Stimulated activated CD4-positive, alpha-beta T cell treated with anti-CD3 and anti-CD28 coated beads, Interleukin-15, amount 100 ng/mL, for 1 hour (primary cell): ENCODE measurements at places on chromosomes 6 and 20.

DNA sequence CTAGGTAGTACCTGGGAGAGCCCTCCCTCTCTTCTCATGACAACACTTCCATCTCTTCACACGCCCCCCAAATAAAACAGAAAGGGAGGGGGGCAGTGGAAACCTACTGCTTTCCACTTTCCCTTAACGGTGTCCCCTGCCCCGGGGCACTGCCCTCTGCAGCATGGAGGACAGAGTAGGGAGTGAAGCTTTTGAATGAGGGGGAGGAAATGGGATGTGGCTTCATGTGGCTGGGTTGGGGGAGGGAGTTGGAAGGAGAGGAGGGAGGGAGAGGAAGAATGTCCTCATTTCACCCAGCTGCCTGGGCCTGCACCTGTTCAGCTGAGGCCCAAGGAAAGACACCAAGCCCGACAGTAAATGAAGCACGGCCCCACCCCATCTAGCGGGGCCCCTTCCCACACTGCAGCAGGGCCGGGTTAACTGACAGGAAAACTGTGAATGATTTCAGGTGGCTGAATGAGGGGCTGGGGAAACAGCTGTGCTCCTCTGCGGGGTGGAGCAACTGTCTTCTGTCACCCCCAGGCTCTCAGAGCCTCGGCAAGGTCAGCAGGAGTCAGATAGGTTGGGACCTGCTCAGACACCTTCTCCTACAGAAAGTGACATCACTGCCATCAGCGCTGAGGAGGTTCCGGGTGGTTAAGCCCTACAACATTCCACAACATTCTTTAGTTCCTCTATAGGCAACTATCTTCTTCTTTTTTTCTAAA, 40.0 kb upstream of the TAF8 start:
- DNase-seq = no peak

DNA sequence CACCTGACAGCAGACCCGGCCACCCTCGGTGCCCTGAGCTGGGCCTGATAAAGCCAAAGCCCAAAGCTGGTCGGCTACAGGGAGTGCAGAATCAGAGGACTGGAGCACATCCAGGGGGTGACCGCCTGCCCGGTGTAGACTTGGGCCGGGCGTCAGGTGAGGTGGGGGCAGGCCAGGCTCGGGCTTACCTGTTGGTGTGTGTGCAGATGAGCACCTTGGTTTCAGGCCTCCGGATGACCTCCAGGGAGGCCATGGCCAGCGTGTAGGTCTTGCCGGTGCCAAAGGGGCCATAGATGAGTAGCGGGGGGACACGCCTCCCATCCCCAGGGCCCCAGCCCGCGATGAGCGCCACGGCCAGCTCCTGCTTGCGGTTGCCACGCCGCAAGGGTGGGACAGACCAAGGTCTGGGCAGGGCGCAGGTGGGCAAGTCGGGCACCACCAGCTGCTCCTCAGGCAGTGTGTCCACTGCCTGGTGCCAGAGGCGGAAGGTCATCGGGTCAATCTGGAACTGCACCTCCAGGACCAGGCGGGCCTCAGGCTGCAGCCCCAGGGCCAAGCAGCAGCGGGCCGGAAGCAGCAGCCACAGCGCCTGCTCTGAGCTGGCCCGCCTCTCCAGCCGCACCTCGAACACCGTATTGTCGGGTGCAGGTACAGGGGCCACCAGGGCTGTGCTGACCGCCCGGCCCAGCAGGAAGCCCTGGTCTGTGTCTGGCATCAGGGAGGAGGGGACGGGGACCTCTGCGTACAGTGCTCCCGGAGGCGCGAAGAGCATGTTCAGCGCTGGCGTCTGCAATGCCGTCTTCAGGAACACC, 5.7 kb downstream of the HELZ2 start:
- no peak for DNase-seq

DNA sequence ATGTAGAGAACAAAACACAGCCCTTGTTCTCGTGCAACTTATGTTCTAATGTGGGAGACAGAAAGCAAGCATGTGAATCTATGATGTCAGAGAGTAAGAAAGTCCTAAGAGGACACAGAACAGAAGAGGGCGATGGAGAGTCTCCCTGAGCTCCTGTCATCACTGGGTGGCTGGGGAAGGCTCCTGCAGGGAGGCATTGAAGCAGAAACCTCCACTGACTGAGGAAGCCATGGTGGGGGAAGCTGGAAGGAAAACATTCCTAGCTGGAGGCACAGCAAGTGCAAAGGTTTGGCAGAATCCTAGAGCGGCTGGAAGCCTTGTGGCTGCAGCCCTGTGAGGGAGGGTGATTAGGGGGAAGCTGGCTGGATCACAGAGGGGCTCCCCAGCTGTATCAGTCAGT, 248.0 kb downstream of the CDH26 start:
- no peak for DNase-seq

- DNase-seq = no peak
Measured at GRCh38 chr6:34338811-34339210, 53.7 kb downstream of the NUDT3 start.

DNA sequence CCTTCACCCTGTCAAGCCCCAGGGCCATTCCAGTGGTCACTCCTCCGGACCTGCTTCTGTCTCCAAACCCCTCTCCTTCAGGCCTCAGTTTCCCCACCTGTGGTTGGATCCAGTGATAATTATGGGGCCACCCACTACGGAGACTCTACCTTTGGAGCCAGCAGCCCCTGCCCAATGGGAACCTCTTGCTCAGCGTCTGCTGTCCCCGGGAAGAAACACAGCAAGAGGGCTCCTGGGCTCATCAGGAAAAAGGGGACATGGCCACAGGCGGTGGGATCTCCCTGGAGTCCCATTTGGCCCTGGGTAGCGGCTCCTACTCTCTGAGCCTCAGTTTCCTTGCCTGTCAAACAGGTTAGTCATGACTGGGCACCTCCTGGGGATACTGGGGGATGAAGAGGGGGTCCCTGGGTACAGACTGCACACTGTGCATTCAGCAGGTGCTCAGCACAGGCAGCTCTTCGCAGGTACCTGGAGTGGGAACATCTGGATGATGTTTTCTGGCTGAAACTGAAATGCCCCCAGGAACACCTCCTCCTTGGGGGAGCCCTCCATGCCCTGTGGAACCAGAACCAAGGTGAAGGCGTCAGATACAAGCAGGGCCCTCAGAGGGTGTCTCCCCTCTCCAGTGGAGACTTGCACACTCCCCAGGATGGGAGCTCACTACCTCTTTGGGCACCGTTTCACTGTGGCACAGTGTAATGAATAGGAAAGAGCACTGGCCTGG, 19.4 kb downstream of the SUN5 start:
- DNase-seq = no peak

GRCh38 chr20:32505723-32506473, 79.2 kb downstream of the NOL4L start:
- DNase-seq = no peak

GRCh38 chr6:26232940-26233648, 131.9 kb upstream of the BTN3A2 start:
- DNase-seq = no peak

DNA sequence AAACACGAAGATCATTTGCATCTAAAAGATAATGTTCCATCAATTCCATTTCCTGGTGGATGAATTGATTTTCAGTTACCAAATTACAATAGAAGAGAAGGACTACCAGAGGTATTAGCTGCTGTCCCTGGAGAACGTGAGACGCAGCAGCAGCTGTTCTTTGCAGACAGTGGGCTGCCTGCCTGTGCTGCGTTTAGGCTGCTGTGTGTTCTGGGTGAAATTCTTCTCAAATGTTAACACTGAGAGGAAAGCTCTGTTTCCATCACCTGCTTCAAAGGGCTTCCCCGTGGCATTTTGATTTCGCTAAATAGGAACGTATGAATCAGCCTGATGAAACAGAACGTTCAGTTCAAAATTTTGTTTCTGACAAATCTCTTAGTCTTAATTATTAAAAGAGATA, 362.2 kb downstream of the C6orf118 start:
- DNase-seq = no peak

- DNase-seq = no peak
Measured at GRCh38 chr20:16020971-16021370, 552.3 kb downstream of the KIF16B start.

- DNase-seq = no peak
Measured at GRCh38 chr20:46088409-46089166, 1.2 kb downstream of the NCOA5 start.

DNA sequence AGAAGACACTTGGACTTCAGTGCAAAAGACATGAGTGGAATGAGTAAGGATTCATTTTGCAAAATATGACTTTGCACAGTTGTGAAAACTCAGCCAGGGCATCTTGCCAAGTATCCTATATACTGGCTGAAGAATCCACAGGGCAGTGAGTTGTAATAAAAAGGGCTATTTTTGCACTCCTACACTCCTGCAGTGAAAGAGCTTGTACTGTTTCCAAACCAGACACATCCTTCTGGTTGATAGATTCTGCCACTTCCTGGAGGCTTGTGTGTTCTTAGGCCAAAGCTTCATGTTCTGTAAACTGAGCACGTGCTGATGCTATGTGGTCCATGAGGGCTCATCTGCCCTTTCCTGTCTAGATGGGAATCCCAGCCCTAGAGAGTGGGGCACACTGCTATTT, 34.9 kb downstream of the GMPR start:
- no peak for DNase-seq

- DNase-seq = no peak
Measured at GRCh38 chr6:30900863-30901417, 7.1 kb upstream of the GTF2H4 start.

DNA sequence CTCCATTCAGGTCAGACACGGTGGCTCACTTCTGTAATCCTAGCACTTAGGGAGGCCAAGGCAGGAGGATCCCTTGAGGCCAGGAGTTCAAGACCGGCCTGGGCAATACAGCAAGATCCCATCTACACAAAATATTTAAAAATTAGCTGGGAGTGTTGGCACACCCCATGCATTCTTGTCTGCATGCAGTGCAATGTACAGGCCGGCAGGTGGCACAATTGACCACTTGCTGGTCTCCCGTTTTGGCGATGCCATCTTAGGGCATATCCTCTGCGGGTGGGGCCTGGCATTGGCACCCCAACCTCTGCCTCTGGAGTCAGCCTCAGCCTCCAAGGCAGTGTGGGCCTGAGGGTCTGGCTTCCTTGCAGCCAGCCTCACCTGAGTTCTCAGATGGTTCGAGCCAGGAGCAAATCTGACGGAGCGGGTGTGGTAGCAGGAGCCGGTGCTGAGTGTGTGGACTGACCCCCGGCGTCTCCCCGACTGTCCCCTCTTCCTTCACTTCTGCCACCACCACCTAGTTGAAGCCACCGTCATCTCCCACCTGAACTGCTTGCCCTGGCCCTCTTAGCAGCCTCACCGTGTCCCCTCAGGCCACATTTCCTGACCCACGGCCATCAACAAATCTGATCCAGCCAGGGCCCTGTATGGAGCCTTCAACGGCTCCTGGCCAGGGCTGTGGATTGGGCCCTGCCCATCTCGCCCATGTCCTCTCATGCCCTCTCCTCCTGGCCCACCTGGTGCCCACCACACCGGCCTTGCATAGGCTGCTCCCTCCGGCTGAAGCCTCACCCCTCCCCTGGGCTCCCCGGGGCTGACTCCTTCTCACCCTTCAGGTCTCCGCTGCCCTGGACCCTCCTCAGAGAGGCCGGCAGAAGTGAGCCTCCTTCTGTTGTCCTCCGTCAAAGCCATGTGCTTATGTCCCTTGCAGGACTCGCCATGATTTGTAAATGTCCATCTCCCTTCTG, 44.0 kb downstream of the EFCAB8 start:
- DNase-seq = peak; percentile 40

GRCh38 chr6:13357551-13358075, 29.3 kb upstream of the TBC1D7 start:
- DNase-seq = no peak

- DNase-seq = no peak
Measured at GRCh38 chr20:21430020-21430419, 32.7 kb upstream of the NKX2-4 start.

- DNase-seq = no peak
Measured at GRCh38 chr6:75449630-75450206, 43.9 kb downstream of the FILIP1 start.

DNA sequence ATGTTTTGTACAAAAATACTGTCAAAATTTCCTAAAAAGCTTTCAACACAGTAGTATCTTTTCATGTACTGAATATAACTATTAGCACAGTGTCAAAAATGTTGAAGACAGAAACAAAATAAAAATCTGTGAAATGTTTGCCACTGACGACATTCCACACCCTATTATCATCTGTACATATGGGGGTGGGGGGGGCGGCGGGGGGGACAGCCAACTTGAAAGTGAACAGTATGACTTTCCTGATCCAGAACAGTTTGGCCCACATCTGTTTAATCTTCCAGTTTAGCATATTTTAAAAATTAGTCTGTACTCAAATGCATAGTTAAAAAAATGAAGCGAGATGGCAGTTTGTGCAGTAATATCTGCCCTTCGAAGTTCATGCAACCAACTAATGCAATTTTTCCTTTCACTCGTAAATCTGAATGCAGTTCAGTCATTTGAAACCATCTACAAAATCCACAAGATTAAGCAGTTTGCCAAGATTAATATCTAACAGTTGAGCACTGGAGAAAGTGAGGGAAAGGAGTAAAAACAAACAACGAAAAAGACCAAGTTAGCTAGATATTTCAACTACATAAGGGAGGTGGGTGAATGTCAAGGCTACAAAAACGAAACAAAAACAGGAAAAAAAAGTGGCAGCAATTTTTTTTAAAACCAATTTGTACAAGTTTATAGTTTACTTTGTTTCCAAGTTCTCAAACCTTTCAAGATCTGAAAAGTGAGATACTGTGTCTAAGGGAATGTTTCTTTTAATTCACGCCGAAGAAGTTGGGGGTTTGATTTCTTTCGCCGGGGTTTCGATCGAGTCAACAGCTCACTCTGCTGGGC, 1.9 kb downstream of the CITED2 start:
- DNase-seq = no peak

- DNase-seq = no peak
Measured at GRCh38 chr6:83071023-83071422, 3.6 kb downstream of the DOP1A start.

- no peak for DNase-seq
Measured at GRCh38 chr6:75498862-75499261, 5.3 kb upstream of the FILIP1 start.

DNA sequence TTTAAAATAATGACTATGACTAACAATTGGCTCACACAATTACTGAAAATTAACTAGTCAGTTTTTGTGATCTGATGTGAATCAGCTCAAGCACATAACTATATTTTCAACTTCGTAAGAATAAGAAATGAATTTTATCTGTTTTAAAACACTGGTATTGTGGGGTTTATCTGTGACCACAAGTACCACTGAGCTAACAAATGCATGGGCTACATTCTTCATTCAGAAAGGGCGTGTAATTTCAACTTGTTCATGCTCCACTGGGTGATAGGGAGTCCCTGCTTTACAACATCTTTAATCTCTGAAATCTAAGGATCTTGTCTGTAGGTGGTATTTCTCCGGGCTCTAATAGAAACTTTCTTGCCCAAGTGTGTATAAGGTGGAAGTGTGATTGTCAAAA, 1311.5 kb upstream of the GJE1 start:
- no peak for DNase-seq

DNA sequence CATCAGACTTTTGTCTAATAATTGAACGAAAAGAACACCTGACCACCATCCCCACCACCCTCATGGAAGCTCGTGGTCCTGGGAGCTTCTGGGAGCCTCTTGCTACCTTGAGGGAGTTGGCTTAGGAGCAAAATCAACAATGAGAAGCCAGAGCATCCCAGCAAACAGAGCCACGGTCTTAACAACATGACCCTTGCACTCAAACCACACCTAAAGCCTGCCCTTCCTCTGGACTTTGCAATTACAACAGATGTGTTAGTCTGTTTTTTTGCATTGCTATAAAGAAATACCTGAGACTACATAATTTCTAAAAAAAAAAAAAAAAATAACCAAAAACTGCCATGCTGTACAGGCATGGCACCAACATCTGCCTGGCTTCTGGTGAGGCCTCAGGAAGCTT, 9.5 kb upstream of the RBM24 start:
- DNase-seq = no peak
